ENCODE measurements at places on chromosomes 4 and X.

GRCh38 chr4:148425327-148426110, 16.7 kb downstream of the NR3C2 start:
- no peak for DNase-seq

GRCh38 chrX:49277535-49277830, 7.9 kb downstream of the PPP1R3F start:
- DNase-seq, result no peak

DNA sequence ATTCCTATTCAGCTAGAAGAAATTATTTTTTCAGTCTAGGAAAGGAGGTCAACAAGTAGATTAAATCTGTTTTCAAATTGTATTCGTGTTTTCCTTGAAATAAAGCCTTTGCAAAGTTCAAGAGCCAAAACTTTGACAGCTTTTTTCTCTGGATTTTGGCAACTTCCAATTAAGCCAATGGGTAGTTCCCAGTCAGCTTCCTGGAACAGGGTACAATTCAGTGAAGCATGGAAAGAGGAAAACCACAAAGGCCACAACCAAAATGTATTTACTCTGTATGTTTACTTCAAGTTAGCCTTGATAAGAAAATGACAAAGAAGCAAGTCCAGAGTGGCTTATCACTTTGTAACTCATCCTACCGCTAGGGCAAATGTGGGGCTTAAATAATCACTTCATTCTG, 188.6 kb downstream of the COMMD8 start:
- DNase-seq, result no peak

GRCh38 chr4:93827272-93827947, 1.1 kb upstream of the ATOH1 start:
- no peak for DNase-seq

DNA sequence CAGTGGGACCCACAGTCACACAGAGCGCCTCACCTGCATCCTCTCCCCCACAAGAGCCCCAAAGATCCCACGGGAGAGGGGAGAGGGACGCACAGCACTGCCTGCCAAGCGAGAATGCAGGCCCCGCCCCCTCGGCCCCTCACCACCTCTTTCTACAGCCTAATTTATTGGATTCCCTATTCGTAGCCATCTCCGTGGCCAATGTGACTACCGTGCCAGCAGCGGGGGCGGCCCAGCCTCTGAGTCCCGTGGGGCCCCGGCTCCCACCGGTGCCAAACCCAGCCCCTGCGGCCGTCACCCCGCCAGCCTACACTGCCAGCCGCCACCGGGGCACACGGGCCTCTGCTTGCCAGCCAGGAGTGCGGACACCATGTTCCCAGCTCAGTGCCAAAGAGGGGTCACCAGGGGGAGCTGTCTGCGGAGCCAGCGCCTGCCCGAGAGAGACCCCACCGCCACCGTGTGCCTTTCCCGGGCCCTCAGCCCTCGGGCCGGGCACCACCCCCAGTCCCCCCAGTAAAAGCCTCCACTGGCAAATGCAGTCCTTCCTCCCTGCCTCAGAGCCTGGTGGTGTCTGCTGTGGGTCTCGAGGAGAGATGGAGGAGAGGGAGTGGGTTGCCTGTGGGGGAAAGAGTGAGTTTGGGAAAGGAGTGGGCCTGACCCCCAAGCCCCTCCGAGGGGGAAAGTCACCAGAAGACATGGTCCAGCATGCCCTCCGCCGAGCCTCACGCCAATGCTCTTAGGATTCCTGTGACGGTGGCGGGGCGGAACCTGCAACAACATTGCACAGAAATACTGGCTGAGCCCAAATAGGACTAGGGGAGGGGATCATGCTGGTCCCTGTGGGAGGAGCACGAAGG, 19.6 kb upstream of the PLXNB3 start:
- no peak for DNase-seq

- DNase-seq, result no peak
These were observed 51.9 kb upstream of the LAS1L start for GRCh38 chrX:65586491-65586890.

DNA sequence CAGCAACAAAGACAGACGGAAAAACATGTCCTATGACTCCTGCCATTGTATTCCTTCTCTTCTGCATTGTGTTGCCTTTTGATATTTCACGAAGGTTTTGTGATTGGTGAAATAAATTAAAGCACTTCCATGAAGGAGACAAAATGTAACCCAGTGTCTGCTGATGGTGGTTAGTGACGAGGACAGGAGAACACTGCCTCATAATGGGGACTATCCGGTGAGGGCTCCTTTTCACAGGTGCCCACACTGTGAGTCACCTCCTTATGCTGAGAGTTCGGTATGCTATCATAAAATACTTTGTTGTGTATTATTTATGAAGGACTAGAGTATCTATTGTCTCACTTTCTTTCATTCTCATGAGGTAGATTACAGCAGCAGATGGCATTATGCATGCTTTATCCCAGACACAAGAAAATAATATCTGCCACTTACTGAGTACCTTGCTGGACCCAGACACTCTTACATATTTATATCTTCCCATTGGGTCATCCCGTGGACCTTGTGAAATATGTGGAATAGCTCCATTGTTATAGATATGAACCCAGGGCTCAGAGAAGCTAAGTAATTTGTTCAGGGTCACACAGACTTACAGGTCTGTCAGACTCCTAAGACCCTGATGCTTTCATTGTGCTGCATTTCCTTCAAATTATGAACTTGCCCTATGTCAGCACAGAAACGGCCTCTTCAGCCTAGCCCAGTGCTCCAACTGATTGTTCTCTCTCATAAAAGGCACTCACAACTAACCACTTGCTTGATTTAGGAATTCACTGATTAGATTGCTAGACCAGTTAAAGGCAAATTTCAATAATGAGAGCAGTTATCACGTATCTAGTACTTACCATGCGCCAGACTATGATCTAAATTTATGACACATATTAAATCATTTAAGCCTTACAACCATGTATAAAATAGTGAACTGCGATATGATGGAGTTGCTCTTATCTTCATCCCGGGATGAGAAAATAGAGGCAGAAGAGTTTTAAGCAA, 31.2 kb downstream of the PLS3 start:
- DNase-seq, result no peak

GRCh38 chrX:39577206-39577984, 520.4 kb downstream of the BCOR start:
- no peak for DNase-seq

DNA sequence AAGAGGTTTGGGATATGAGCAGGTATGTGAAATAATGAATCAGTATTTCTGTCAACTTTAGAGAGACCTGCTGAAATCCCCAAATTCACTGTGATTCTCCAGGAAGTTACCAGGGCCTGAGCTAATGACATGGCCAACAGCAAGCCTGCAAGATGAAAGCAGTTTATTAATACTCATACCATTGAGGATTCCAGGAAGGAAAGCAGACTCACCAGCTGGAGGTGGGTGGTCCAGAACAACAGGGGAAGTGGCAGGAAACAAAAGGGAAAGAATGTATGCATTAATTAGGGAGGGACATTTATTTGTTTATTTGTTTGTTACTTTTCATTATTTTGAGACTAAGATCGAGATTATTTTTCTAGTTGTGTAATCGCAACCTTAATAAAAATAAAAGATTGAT, 196.6 kb upstream of the AGA start:
- DNase-seq, result no peak

DNA sequence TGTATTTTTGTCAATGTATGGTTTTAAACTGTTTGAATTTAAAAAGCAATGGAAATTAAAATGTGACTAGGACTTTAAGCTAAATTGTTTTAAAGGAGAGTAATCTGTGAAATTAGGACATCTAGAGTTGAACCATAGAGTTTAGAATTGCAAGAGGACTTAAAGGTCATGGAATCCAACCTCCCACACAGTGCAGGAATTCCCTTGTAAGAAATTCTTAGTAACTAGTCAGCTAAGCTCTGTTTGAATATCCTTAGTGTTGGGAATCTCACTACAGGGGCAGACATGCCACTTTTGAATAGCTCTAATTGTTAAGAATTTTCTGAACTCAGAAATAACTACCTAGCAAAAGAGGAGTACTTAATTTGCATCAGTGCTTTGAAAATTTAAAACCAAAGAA, 292.9 kb downstream of the IL1RAPL1 start:
- DNase-seq, result no peak

Data from stimulated activated CD4-positive, alpha-beta T cell treated with anti-CD3 and anti-CD28 coated beads, Interleukin-2, amount 100 ng/mL, for 48 hours (primary cell).